ENCODE measurements at places on chromosomes 5 and 9.

- no peak for DNase-seq
These were observed 102.2 kb upstream of the PPP1R26 start for GRCh38 chr9:135377431-135377830.

DNA sequence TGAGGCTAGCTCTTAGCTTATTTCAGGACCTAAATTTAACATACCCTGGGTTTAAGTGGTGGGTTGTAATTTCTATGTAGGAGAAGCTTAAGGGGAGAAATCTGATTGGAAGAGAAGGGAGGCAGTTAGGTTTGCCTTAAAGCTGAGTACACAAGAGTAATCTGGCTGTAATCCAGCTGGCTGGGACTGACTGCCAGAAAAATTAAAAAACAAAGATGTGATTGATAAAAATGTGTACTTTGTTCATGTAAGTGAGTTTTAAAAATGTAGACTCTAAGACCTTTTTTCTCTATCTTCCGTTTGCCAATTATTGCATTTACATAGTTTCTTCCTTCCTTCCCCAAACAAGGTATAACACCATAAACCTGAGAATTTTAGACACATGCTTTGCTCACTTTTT lies 17.5 kb upstream of the MSMP start:
- no peak for DNase-seq

GRCh38 chr9:82192211-82192610 lies 203.6 kb downstream of the SPATA31D1 start:
- no peak for DNase-seq

DNA sequence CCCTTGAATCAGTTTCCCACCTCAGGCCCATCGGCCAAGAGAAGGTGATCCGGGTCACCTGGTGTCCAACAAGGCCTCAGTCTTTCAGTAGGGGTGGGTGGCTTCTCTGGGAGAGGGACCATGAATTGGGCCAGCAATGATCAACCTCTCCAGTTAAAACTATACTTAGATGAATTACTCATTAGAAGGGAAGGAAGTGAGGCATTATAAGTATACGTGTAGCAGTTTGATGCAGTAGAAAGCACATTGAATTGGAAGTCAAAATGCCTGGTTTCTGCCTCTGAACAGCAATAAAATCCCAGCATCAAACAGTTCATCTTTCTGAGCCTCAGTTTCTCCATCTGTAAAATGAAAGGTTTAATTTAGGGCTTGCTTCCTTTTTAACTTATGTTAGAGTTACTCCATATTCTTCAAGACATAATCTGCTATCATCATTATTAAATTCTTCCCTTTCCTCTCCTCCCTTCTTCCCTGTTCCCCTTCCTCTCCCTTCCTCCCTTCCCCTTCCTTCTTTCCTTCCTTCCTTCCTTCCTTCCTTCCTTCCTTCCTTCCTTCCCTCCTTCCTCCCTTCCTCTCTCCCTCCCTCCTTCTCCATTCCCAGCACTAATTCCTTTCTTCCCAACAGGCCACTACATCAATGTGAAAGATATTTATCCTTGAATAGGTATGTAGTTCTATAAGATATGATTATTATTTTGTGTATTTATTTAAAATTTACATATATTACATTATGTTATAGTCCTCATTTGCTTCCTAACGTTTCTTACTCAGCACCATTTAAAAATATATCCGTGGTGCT lies 18.6 kb upstream of the TMEM174 start:
- DNase-seq = no peak

DNA sequence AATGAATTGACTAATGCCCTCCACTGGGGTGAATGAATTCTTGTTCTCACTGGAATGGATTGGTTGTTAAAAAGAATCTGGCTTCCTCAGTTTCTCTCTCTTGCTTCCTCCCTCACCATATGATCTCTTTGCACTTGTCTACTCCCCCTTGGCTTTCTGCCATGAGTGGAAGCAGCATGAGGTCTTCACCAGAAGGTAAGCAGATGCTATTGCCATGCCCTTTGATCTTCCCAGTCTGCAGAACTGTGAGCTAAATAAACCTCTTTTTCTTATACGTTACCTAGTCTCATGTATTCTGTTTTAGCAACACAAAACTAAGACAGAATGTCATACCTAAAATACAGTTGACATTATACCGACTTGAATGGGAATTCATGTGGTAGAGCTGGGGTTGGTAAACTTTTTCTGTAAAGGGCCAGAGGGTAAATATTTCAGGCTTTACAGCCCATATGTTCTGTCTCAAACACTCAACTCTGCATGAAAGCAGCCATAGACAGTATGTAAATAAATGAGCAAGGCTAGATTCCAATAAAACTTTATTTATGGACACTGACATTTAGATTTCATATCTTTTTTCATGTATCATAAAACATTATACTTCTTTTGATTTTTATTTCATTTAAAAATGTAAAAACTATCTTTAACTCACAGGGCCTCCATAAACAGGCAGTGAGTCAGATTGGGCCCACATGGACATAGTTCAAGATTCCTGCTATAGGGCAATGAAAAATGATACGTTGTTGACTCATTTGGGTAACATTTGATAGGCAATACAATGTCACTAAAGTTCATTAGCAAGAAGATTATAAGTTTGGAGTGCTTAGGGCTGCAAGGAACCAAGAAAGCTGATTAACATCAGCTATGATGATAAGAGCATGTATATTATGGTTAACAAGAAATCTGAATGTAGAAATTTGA lies 79.4 kb upstream of the TLE4 start:
- no peak for DNase-seq

DNA sequence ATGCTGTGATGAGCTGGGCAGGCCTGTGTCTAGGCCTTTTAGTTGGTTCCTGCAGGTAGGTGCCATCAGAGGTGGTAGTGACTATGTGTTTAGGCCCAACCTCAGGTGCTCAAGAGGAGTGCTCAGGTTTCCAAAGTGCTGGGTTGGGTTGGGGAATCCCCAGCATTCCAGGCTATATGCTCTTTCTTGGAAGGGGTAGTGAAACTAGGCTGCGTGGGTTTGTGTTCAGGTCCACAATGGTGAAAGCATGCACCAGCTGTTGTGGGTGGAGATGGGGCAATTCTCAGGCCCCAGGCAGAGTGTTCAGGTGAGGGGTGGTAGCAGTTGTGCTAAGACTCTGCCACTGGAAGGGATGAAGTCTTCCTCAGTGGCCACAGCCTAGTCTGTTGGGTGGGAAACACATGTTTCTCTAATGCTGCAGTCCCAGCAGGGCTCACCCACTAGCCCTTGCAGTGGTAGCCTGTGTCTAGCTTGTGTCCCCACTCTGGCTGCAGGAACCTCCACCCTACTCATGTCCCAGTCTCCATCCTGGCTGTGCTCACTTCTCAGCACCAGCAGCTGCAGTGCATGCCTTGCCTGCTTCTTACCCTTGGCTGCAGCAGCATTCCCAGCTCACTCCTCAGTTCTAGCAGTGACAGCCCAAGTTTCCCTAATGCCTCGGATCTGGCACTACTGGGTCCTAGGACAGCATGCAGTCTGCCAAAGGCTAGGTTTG lies 78.9 kb downstream of the FAM170A start:
- no peak for DNase-seq

DNA sequence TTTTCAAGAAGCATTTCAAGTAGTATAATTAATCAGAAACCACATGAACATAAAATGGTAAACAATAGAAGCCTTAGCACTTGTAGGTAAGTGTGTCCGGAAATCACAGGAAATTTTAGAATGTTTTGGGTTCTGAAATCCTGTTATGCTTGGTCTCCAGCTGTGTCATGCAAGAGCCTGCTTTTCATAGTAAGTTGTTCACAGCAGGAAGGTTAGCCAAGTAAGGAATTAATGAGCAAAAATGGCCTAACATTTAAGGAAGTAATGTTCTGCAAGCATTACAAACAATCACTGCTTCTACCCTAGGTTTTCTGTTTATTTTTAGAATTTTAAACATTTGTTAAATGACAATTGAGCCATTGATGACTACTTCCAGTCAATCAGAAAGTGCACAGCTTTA lies 669.5 kb downstream of the SLCO4C1 start:
- DNase-seq = no peak

DNA sequence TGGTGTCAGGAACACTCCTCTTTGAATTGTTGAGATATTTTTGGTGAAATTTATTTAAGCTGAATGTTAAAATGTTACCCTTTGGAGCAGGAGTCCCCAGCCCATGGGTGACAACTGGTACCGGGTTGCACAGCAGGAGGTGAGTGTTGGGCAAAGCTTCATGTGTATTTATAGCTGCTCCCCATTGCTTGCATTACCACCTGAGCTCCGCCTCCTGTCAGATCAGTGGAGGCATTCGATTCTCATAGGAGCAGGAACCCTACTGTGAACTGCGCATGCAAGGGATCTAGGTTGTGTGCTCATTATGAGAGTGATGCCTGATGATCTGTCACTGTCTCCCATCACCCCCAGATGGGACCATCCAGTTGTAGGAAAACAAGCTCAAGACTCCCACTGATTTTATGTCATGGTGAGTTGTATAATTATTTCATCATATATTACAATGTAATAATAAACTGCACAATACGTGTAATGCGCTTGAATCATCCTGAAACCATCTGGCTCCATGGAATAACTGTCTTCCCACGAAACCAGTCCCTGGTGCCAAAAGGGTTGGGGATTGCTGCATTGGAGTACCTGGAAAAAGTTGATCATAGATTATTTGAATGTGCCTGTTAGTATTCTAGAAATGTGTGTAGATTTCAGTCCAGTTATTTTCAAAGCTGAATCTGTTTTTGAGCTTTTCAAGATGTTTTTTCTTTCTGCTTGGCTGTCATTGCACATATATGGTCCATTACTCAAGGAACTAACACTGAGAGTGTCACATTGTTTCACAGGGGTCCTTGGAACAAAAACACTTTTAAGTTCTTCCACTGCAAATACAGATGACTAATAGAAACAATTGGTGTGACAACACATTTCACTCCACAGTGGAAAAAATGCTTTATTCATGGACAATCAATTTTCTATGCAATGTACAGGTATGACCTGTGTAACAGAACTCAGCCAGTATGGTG lies 104.6 kb upstream of the TNFAIP8 start:
- DNase-seq = no peak

- DNase-seq = no peak
These were observed 165.0 kb upstream of the GPR151 start for GRCh38 chr5:146680846-146681584.

DNA sequence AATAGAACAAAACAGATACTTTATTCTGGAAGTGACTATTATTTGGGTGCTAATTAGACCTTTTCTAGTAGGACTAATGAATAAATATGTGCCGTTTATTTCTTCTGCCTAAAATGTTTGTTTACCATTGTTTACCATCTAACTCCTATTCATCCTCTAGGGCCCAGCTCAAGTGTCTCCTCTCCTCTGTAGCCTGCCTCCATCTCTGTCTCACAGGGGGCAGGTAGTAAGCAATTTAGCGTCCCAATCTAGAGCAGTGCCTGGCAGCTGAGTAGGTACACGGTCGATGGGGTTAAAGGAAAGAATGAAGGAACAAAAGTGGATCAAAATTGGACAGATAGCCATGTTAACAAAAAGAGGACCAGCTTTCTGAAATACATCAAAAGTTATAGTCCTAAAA lies 230.9 kb downstream of the SLF1 start:
- no peak for DNase-seq

GRCh38 chr9:86046071-86046636 lies 53.2 kb downstream of the GOLM1 start:
- DNase-seq = no peak

DNA sequence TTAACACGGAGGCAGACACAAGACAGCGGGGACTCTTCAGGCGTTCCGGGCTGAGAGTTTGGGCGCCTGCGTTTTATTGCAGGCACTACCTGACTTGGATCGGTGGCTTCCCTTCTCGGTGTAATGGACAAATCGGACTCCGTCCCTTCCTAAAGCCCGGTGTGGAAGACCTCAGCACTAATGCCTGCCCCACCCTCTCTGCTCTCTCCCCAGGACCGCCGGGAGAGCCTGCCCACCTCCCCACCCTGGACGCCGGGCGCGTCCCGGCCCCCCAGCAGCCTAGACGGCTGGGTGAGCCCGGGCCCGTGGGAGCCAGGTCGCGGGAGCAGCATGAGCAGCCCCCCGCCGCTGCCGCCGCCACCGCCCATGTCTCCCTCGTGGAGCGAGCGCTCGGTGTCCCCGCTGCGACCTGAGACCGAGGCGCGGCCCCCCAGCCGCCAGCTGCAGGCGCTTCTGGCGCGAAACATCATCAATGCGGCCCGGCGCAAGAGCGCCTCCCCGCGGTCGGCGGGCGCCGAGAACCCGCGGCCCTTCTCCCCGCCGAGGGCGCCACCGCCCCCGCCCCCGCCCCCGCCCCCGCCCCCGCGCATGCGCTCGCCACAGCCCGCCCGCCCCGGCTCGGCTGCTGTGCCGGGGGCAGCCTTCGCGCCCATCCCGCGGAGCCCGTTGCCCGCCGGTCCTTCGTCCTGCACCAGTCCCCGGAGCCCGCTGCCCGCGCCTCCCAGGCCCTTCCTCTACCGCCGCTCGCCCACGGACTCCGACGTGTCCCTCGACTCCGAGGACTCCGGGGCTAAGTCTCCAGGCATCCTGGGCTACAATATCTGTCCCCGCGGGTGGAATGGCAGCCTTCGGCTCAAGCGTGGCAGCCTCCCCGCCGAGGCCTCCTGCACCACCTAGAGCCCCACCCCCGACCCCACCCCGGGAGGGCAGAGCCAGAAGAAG lies 4.6 kb upstream of the MYOZ3 start:
- no peak for DNase-seq

DNA sequence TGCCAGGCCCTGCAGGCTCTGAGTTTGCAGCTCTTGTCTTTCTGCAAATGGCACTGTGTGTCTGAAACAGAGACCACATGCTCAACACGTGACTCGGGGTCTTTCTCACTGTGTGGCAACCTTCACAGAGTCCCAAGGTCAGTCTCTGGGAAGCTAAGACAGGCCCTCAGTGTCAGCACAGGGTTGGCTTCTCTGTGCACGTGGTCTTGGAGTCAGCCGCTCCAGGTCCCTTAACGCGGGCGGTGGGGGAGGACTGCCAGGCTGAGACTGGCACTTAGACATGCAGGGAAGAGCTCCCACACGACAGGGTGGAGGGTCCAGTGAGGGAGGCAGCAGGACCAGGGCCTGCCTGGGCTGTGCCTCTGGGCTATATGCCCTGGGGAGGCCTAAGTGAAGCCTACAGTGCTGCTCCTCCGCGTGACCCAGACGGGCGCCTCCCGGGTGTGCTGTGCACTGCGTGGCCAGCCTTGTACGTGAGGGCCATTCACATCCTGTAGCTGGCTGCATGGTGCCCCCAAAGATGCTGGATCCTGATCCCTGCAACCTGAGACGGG lies 76.8 kb downstream of the ADAMTS2 start:
- DNase-seq = no peak

- DNase-seq = no peak
These were observed 52.3 kb upstream of the CAVIN4 start for GRCh38 chr9:100525563-100525962.

- no peak for DNase-seq
These were observed 148.0 kb upstream of the PHYKPL start for GRCh38 chr5:178380541-178381074.

GRCh38 chr5:159620853-159621540 lies 290.7 kb upstream of the IL12B start:
- DNase-seq = no peak

DNA sequence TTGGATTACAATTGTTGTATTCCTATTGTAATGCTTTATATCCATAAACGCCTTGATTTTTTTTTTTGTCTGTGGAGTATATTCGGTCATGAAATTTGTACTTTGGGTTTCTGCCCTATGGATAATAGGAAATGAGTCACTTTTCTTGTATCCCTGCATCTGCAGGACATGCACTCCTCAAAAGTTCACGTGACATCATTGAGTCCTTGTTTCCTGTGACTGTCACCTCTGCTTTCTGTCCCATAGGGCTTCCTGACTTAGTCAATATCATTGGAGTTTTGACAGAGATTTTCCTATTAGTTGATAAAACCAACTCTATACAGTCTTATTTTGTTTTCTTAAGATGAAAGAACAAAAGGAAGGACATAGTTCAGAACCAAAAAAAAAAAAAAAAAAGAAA lies 356.3 kb downstream of the MAT2B start:
- no peak for DNase-seq

Measured in AG09319 (cell line).